ENCODE measurements at places on chromosomes 12 and 14. TPM values are rescaled to one million over a fixed set of nuclear protein-coding genes. Genes with fewer than 3 reads are reported as not detected.

The FGD4 gene
- total RNA-seq = 0.59 TPM

The GALNT6 gene
- 66.1 TPM for total RNA-seq

The ZNF268 gene
- 25.2 TPM for total RNA-seq

The NACA gene
- 802 TPM for total RNA-seq

The CTSG gene
- total RNA-seq = not detected

The MMP17 gene
- 18.4 TPM for total RNA-seq

The ABCC9 gene
- total RNA-seq = 6.8 TPM

The ITPR2 gene
- total RNA-seq = 98.6 TPM

The DACT1 gene
- 35.8 TPM for total RNA-seq

The PRH2 gene
- 0.28 TPM for total RNA-seq

The C12orf75 gene
- 72.5 TPM for total RNA-seq

The COCH gene
- not detected for total RNA-seq

The CALM1 gene
- 397 TPM for total RNA-seq

The ARL1 gene
- 179 TPM for total RNA-seq

The TSPAN11 gene
- total RNA-seq = under 0.01 TPM

The APOF gene
- total RNA-seq = not detected

The MYF5 gene
- not detected for total RNA-seq

The USP44 gene
- total RNA-seq = under 0.01 TPM

Measured in smooth muscle cell of the umbilical artery (primary cell).